Suppressor macrophage (primary cell): ENCODE measurements at places on chromosomes 3 and 15.

DNA sequence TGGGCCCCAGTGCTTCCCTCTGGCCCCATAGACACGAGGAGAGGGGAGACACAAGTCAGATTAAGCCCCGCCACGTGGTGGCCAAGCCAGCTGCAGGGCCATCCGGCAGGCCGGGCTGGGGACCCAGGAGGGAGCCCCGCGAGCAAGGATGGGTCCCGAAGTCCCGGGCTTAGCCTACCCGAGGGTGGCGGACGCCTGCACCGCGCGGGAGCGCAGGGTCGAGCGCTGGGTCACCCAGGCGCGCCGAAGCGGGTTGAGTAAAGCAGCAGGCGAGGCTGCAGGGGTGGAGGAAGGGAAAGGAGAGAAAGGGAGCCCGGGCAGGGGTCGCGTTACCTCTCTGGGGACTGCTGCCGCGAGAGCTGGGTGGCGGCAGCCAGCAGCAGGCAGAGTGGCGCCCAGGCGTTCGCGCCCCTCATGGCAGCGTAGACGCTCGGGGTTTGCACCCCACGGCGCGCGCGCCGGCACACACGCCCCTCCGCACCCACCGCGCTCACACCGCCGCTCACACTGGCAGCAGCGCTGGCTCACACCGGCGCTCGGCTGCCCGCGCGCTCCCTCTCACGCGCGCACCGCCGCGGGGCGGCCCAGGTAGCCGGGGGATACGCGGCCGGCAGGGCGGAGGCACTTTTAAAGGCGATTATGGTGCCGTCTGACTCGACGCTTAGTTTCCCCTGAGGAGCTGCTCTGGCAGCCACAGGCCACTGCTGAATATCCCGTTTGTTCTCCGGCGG, at the start of gene PCOLCE2:
PCOLCE2 (minus strand) TSS at position 603 of the 731 bp plus-strand sequence; CDS start at position 416, 187 bp downstream.
- DNase-seq, result peak; percentile 30

- DNase-seq, result no peak
Measured at GRCh38 chr3:186506857-186507256, 37.3 kb downstream of the CRYGS start.

DNA sequence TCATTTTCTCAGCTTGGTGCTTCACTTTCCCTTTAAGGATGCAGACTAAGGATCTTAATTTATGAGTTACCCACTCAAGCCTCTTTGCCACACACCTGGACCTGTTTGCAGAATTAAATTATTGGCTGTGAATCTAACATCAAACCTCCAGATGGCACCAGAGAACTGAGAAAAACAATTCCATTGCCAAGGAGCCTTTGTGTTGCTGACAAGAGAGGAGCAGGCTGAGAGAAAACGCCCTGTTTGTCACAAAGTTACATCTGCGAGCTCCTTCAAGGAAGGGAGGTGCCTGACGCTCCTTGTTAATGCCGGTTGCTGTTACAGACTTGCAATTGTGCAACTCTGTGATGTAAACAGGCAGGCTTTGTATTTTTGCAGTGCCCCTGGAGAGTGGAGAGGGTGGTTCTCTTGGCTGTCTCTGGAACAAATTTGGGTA, 36.3 kb upstream of the TMC3 start:
- peak; percentile 35 for DNase-seq

GRCh38 chr3:184338511-184338945, 1.1 kb downstream of the FAM131A start:
- peak; percentile 62 for DNase-seq

- DNase-seq, result no peak
Measured at GRCh38 chr3:81985996-81986723, 224.7 kb upstream of the GBE1 start.

DNA sequence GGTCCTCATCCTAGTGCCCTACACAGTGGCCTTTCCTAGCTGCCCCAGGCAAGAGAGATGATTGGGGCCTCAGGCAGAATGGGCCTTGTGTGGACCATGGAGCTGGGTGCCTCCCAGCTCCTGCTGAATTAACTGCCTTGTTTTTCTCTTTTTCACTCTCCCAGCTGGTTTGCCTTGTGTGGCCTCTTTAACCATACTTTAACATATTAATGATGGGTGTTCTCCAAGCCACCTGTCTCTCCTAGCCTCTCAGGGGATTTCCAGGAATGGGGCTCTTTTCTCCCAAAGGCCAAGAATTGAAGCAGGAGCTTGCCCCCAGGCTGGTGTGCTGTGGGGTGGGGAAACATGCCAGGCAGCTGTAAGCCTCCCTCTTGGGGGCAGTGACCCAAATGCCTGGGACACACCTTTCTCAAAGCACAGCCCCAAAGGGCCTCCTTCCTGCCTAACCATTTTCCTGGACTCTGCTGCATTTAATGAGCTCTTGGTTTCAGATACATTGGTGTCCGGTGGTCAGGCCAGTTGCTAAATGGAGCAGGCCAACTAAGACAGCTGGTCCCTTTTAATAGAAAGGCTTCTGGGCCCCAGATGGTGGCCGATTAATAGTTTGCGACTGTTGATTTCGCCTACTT, 5.6 kb downstream of the ALPK3 start:
- DNase-seq, result no peak

GRCh38 chr3:194360568-194360967, 9.0 kb downstream of the LRRC15 start:
- DNase-seq, result no peak

DNA sequence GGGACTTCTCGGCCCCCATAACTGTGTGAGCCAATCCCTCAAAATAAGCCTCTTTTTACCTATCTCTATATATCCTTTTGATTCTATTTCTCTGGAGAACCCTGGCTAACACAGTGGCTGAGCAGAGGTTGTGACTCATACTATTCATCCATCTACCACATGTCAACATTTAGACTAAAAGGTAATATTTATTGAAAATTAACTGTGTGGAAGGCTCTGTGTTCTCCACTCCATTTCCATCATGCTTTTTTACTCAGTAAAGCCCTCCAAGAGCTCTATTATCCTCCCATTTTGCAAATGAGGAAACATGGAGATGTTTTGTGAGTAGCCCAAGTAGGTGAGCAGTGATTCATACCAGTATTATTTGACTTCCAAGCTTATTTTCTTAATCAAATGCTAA, 217.9 kb upstream of the DCBLD2 start:
- DNase-seq, result no peak

GRCh38 chr3:160437083-160437455, 12.5 kb downstream of the TRIM59 start:
- no peak for DNase-seq

GRCh38 chr3:20324664-20325478, 138.9 kb upstream of the SGO1 start:
- DNase-seq, result no peak

- DNase-seq, result no peak
Measured at GRCh38 chr15:31385736-31386135, 59.1 kb downstream of the KLF13 start.

- DNase-seq, result peak; percentile 66
Measured at GRCh38 chr3:149245738-149246451, 24.3 kb upstream of the CP start.

GRCh38 chr3:20111836-20112235, 71.6 kb downstream of the KAT2B start:
- no peak for DNase-seq

- no peak for DNase-seq
Measured at GRCh38 chr15:60704129-60704528, 225.2 kb upstream of the ICE2 start.

DNA sequence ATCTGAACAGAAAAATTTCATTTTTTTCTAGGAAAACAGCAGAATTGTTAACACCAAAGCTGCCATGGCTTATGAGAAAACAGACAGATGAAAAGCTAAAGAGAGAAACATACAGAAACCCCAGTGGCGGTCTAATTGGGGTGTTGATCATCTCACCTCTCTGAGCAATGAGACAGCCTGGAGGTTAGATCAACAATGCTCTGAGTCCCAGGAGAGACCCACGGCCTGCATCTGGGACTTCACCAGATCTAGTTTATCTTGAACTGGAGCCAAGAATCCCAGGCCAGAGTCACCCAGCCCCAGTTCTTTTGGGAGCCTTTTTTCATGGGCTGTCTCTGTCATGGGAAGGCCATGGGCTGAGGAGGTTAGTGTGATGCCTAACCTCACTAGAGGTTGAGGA, 3.5 kb upstream of the GALNT15 start:
- no peak for DNase-seq

- DNase-seq, result no peak
Measured at GRCh38 chr15:74791007-74791406, 9.1 kb downstream of the CSK start.

DNA sequence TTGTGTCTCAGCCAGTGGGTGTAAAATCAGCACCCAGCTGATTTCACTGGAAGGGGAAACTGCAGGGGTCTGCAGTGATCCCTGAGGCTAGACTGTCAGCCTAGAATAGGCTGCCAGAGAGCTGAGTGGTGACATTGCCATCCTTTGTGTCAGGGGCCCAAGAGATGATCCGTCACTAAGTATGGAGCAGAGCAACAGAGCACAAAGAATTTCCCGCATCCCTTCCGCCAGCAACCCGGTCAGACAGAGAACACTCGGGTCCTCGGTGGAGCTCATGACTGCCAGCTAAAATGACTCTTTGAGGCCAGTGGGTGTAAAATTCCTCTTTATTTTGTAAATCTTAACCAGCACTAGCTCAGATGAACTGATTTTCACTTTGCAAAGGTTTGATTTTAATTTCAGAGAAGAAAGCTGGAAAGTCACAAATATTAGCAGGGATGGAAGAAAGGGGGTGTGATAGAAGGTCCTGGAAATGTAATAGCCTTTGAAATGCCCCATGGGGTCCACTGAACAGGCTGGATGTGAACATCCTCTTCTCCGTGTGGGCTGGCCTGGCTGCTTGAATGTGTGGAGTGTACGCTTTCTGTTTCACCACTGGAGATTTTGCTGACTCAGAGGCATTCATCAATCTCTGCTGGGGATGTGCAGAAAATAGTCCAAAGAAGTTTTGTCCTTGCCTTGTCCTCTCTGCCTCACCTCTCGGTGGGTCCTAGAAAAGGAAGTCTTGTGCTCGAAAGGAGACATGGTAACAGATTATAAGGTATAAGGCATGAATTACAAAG, 138.8 kb downstream of the SV2B start:
- DNase-seq, result peak; percentile 42

DNA sequence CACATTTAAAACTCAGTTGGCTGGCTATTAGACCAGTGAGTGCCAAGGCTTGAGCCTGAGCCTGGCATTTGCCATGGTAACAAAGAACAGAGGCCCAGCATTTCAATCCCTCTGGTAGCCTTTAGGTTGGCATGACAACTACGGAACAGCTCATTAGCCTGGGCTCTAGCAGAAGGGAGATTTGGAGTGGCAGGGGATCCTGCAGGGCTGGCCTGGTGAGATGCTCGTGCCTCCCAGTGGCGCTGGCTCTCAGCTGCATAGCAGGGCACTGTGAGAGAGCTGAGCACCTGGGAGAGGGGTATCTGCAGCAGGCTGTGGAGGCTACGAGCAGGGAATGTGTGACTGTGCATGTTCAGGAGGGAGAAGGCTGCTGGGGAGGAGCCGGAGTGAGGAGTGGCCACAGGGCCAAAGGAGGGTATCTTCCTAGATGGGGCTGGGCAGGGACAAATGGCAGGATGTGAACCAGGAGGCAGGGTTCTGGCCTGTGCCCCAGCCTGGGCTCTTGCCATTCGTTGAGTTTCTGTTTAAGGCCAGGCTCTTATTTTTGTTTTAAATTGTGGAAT, 5.6 kb upstream of the ABTB1 start:
- DNase-seq, result no peak

GRCh38 chr3:52039426-52039825, 16.9 kb downstream of the DUSP7 start:
- DNase-seq, result no peak

GRCh38 chr15:67575039-67575502, 32.6 kb downstream of the MAP2K5 start:
- DNase-seq, result peak; percentile 6

DNA sequence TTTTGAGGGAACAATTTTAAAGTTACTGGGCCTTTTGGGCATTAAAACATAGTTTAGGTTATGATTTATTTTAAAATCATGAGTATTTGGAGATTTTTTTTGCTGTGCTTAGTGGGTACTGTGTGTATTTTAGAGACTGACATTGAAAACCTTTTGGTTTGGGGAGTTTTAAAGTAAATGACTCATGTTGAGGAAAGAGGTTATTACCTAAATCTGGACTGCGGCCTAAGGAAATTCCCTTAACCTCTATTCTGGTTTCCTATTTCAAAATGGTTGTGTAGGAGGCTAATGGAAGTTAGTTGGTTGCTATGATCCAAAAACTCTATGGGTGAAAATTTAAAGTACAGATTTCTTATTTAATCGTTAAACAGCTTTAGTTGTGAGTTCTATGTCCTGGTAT, 57.3 kb upstream of the DPH6 start:
- peak; percentile 8 for DNase-seq

- no peak for DNase-seq
Measured at GRCh38 chr3:149013726-149014125, 22.4 kb downstream of the GYG1 start.

- DNase-seq, result no peak
Measured at GRCh38 chr15:77426871-77427270, 6.2 kb downstream of the HMG20A start.

DNA sequence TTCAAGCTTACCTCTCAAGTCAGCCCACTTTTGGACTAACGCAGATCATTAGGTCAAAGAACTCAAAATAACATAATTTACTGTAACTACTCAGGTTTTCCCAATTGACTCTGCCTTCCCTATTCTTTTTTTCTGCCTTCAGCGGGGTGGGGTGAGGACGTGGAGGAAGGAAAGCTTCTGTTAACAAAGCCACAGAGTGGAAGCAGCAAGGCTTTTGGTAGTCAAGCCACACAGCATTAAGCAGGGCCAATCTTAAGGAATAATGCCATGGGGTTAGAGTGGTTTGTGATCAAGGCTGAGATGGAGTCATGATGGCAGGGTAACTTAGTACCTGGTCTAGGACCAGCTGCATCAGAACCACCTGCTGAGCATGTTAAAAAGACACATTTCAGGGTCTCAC, 277.5 kb downstream of the TIGIT start:
- DNase-seq, result no peak

DNA sequence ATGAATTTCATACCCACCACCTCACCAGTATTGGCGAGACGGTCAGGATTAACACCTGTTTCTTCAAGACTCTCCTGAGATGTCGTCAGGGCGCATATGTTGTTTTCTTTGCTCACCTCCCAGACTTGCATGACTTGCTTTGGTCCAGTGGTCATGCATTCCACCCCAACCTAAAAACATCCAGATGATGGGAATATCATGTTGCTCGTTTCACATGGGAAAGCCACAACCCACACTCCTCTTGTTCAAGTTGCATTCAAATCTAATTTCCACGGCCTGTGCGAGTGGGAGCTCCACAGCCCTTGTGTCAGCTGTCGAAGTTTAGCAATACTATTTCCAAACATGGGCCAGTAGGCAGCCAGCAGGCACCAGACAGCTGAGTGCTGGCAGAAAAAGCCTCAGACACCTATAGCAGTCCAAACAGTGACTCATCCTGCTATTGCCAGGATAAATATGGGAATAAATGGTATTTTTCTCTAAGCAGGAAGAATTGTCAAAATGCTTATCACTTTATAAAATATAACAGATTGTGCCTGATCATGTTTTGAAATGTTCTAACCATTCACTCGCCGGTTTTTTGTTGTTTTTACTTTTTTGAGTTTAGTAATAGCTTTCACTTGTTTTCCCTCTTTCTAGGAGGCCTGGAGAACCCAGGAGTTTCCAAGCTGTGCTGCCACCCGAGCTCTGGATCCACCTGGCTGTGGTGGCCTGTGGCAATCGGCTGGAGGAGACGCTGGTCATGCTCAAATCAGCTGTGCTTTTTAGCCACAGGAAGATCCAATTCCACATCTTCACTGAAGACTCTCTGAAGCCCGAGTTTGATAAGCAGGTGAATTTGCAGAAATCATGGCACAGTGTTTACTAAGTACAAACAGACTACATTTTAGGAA, 20.1 kb downstream of the GXYLT2 start:
- no peak for DNase-seq
